A673 (cell line): ENCODE measurements at places on chromosomes 12 and 14. TPM values are rescaled to one million over a fixed set of nuclear protein-coding genes. Genes with fewer than 3 reads are reported as not detected.

LHX5 gene
- not detected in 2 replicates for total RNA-seq

OR10G3 gene
- total RNA-seq = not detected in 2 replicates

SP1 gene
- total RNA-seq = 78.4 and 80.9 TPM in 2 replicates

PMEL gene
- 1.2 and 2.0 TPM in 2 replicates for total RNA-seq

NTN4 gene
- 9.6 and 11.7 TPM in 2 replicates for total RNA-seq

LRFN5 gene
- total RNA-seq = 43.0 and 51.3 TPM in 2 replicates

GPD1 gene
- 0.58 and 1.3 TPM in 2 replicates for total RNA-seq

AGAP2 gene
- 4.0 and 6.6 TPM in 2 replicates for total RNA-seq

IGF1 gene
- total RNA-seq = 16.4 and 18.0 TPM in 2 replicates

IRAK3 gene
- 0.19 and 0.37 TPM in 2 replicates for total RNA-seq

PYGL gene
- total RNA-seq = 14.2 and 18.6 TPM in 2 replicates

USP44 gene
- total RNA-seq = 6.9 and 7.1 TPM in 2 replicates

FAIM2 gene
- total RNA-seq = 0.11 TPM in 1 of 2 replicates, not detected in the other

NANOG gene
- not detected in 2 replicates for total RNA-seq

NELL2 gene
- 596 and 641 TPM in 2 replicates for total RNA-seq

ST8SIA1 gene
- total RNA-seq = 0.17 and 0.28 TPM in 2 replicates

DENR gene
- 104 and 116 TPM in 2 replicates for total RNA-seq

MAP1LC3B2 gene
- total RNA-seq = 1.7 and 3.9 TPM in 2 replicates

RNASE3 gene
- not detected in 2 replicates for total RNA-seq

FGF6 gene
- not detected in 2 replicates for total RNA-seq

SPRYD4 gene
- 4.7 and 5.1 TPM in 2 replicates for total RNA-seq

TMTC2 gene
- 3.3 and 3.7 TPM in 2 replicates for total RNA-seq

SLC17A8 gene
- not detected in 2 replicates for total RNA-seq

RND1 gene
- total RNA-seq = 2.0 and 2.7 TPM in 2 replicates

CCDC197 gene
- not detected in 2 replicates for total RNA-seq
